Dermis blood vessel endothelial cell (primary cell): ENCODE measurements at places on chromosomes 3 and 15. TPM values are rescaled to one million over a fixed set of nuclear protein-coding genes. Genes with fewer than 3 reads are reported as not detected.

Gene SLC22A13
- total RNA-seq: 0.17 and 0.19 TPM in 2 replicates

GRCh38 chr3:112489674-112490479 lies 9.4 kb downstream of the BTLA start:
- no peak for DNase-seq

Gene PPARG
- 57.7 and 69.4 TPM in 2 replicates for total RNA-seq

Gene ITIH4
- 0.19 and 1.9 TPM in 2 replicates for total RNA-seq

- DNase-seq: no peak
Observed at GRCh38 chr3:16740515-16740914, 135.3 kb upstream of the DAZL start.

DNA sequence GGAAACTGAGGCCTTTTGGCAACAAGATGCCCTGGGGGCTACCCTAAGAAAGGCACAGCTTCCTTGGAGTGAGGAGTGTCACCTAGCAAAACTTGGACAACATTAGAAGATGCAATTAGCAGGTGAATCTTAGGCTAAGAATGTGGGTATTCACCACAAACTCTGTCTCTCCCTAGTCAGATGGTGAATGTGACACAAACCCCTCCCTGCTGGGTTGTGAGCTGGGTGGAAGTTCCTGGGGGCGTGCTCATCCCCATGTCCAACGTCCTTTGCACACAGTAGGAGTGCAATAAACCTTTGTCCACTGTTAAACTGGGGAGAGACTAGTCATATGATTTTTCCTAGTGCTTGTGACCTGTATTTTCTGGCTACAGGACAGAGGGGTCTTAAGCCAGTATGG lies 67.1 kb upstream of the SH3GL3 start:
- no peak for DNase-seq

DNA sequence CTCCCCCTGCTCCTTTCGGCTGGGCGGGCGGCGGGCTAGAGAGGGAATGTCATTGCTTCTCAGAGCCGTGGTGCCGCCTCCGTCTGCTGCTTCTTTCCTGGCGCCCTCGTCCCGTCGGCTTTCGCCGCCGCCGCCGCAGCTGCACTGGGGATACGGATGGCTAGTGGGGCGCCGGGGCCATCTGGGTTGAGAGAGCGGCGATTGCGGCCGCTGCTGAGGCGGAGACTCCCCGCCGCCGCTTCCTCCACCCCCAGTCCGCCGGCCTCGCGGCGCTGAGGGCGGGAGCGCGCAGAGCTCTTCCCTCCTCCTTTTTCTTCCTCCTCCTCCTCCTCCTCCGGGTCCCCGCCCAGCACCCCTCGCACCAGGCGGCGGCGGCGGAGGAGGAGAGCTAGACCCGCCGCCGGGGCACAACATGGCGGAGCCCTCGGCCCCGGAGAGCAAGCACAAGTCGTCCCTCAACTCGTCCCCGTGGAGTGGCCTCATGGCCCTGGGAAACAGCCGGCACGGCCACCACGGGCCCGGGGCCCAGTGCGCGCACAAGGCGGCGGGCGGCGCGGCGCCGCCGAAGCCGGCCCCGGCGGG lies at the start of gene STT3B:
Gene STT3B (plus strand): TSS at position 339 of the 582 bp plus-strand sequence. CDS start 74 bp downstream, at position 413.
- DNase-seq: peak; percentile 82

DNA sequence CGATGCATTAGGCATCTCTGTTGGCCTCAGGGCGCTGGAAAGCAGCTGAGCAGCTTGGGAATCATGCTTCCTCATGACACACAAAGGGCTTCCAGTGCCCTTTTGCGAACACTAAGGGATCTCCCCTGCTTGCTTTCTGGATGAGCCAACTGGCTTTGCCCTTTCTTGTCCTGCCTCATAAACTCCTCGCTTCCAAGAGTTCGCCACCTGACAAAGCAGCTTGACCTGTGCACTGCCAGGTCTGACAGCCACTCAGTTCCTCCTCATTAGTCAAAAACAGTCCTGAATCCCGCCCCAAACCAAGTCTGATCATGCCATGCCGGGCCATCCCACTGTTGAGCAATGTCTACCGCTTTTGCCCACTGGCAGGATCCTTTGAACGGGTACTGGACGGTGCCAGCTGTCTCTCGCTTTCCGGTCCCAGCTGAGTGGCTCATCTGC lies 265.4 kb upstream of the LYSMD4 start:
- DNase-seq: no peak

Gene GATA2
- total RNA-seq: 12.9 and 25.0 TPM in 2 replicates

DNA sequence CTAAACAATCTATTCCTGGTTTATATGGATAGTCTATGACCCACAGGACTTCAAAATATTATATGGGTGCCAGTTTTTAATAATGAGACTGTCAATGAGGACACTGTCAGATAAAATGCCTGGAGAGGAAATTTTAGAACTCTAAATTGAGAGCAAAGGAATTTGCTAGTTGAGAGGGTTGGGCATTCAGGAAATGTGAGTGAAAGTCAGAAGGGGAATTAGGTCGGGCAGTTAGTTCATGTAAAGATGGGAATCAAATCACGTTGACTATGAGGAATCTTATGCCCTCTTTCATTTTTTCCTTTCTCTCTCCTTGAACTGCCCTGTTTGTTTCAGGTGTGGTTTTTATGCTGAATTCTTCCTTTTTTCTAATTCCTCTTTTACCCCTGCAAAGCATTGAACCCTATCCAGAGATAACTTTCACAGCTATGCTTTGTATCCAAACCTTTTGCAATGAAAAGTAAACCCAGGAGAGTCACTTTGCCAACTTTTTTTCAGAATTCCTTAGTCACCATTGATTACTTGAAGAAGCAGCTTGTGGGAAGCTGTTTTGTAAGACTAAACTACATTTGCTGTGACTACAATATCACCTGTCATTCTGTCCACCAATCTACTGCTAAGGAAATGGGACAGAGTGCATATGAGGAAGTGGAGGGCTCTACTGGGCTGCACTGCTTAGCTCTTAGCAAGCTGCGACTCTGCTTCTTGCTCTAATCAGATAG lies 27.8 kb downstream of the CHP1 start:
- DNase-seq: no peak

- DNase-seq: no peak
Observed at GRCh38 chr15:67396114-67396513, 124.8 kb upstream of the C15orf61 start.

GRCh38 chr15:98668566-98669308 lies 20.4 kb downstream of the IGF1R start:
- DNase-seq: peak; percentile 66

DNA sequence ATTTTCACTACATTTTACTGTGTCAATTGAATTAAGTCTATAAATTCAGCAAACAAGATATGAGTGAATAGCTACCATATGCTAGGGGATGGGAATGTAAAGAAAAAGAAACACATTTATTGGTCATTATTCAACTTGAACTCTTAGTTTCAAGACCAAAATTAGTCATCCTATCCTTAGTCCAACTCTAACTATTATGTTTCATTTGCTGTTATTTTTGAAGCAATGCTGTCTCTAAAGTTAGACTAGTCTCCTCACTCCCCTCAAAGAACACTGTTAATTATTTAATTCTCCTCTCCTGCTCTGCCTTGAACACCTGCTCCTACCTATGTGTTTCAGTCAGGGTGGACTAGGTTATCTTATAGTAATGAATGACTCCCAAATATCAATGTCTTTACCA lies 920.9 kb downstream of the TUSC7 start:
- no peak for DNase-seq

Gene ADAMTS17
- total RNA-seq: 0.17 and 0.33 TPM in 2 replicates

DNA sequence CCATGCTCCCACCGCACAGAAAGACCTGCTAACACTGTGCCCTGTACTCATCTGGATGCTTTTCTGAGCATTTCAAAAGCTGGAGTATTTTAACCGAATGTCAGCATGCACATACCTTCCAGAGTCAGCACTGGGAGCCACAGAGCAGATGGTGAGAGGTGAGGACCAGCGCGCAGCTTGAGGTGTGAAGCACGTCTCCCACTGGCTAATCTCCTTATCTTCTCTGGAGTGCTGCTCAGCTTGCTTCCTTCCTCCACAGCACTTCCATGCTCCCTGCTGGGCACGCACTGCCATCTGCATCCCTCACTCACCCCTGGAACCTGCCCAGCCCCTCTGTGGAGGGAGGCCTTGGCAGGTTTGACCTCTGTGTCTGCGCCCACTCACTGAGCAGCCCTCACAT lies at the start of gene GNB5:
Gene GNB5 (minus strand): TSS at position 186 of the 400 bp plus-strand sequence. CDS start 6,716 bp downstream, outside the sequence.
- DNase-seq: no peak

DNA sequence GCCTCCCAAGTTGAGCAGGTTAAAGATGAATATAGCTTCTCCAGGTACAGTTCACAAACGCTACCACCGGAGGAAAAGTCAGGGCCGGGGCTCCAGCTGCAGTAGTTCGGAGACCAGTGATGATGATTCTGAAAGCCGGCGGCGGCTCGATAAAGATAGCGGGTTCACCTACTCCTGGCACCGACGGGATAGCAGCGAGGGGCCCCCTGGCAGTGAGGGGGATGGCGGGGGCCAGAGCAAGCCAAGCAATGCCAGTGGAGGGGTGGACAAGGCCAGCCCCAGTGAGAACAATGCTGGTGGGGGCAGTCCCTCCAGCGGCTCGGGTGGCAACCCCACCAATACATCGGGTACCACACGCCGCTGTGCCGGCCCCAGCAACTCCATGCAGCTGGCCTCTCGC lies 61.4 kb downstream of the SNRK start:
- DNase-seq: no peak

DNA sequence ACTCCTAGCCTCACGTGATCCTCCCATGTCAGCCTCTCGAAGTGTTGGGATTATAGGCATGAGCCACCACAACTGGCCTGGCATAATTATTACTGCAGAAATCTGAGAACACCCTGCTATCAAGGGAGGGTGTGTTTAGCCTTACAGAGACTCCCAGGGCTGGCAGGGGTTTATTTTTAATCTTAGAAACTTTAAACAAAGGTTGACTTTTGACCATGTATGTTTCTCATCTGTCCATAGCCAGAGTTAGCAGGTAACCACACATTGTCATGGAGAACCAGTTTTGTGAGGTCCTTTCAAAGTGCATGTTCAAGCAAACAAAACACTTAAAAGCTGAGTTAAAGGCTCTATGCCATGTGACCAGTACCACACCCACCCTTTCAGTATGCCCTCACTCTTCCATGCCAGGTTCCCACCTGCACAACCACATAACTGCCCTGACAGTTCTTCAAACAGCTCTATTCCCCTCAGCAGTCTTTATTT lies 11.1 kb downstream of the SIAH2 start:
- no peak for DNase-seq

Gene NOP10
- 181 and 222 TPM in 2 replicates for total RNA-seq

DNA sequence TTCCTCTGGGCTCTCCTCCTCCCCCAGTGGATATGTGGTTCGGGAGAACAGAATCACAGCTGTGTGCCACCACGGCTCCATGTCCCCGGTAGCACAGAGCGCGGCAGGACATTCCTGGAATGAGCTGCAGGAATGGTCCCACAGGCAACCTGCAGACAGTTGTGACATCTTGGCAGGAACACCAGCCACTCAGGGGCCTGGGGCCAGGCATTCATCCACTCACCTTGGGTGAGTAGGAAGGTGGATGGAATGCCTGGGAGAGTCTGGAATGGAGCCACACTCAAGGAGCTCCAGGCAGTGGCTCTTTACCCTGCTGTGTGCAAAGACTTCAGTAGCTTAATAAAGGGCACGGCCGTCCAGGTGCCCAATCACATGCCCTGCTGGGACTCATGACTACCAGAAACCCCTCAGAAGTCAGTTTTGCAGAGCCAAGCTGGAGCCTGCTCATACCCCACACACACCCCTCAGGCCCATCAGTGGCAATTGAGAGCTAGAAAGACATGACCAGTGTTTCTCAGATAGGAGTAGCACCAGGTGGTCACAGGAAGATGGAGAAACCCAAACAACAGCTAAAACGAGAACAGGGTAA lies 117.3 kb upstream of the PRR20G start:
- no peak for DNase-seq

- no peak for DNase-seq
Observed at GRCh38 chr3:160312014-160312624, 86.9 kb downstream of the C3orf80 start.

Gene ANKRD34C
- total RNA-seq: not detected in 2 replicates

DNA sequence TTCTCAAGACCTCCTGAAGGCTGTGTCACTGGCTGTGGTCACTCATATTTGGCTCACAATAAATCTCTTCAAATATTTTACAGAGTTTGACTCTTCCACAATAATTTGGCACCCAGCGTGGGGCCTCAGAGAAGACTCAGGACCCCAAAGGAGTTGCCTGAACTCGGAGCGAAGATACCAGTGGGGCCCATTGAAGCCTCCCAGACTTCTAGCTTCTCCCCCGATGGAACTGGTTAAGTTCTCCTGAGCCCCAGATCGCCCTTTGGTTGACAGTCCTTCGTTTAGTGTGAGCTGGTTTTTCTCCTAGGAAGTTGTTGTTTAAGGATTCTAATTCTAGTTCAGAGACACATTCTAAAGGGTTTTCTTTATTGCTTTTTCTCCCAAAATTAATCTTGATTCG lies 1.4 kb upstream of the SLC41A3 start:
- DNase-seq: no peak

Gene ABHD17C
- total RNA-seq: 4.6 and 8.1 TPM in 2 replicates

DNA sequence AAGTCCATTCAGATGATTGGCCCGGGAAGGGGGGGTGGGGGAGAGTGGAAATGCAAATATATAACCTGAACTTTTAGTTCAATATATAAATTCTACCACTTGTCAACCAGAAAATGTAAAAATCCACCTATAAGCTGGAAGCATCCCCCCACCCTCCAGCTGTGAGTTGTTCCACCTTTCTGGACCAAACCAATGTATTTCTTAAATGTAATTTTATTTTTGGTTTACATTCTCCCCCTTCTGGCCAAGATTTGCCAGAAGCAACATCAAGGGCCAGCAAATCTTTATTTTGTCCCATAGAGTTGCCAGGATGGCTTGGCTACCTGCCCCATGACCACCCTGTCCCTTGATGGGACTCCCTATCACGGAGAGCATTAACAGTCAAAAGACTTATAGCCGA lies 545.7 kb downstream of the TBL1XR1 start:
- no peak for DNase-seq

- peak; percentile 75 for DNase-seq
Observed at GRCh38 chr3:71585887-71586809, 2.6 kb upstream of the FOXP1 start.

GRCh38 chr3:128532012-128532983 lies 39.3 kb upstream of the GATA2 start:
- no peak for DNase-seq

GRCh38 chr3:30632065-30632464 lies 25.7 kb downstream of the TGFBR2 start:
- DNase-seq: no peak

Gene ABCC5
- total RNA-seq: 13.7 and 19.1 TPM in 2 replicates

Gene CHL1
- total RNA-seq: 0.09 and 0.34 TPM in 2 replicates

- DNase-seq: peak; percentile 32
Observed at GRCh38 chr3:99430348-99431134, 207.9 kb upstream of the COL8A1 start.

Gene CYP1A1
- total RNA-seq: 37.6 and 89.4 TPM in 2 replicates

DNA sequence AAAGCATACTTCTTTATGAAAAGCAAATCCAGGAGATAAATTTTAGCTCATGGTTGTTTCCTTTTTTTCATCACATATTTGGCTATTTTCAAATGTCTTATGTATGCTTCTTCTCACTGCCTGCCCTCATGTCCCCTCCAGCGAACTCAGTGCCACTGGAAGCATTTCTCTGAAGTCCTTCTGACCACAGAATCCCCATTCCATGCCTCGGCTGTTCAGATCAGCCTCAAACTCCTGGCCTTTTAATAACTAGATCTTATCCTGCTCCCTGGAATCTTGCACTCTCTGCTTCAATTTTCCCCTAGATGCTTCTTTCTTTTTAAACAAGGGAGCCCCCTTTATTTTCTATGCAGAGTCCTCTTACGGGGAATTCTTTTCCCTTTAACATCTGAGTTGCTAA lies 10.1 kb downstream of the ETV5 start:
- DNase-seq: no peak
